Activated CD8-positive, alpha-beta memory T cell treated with anti-CD3 and anti-CD28 coated beads, Interleukin-2, amount 10 ng/mL, durations not matched to agents 7 days and 5 days (primary cell): ENCODE measurements at places on chromosomes 12 and 14. TPM values are rescaled to one million over a fixed set of nuclear protein-coding genes. Genes with fewer than 3 reads are reported as not detected.

DNA sequence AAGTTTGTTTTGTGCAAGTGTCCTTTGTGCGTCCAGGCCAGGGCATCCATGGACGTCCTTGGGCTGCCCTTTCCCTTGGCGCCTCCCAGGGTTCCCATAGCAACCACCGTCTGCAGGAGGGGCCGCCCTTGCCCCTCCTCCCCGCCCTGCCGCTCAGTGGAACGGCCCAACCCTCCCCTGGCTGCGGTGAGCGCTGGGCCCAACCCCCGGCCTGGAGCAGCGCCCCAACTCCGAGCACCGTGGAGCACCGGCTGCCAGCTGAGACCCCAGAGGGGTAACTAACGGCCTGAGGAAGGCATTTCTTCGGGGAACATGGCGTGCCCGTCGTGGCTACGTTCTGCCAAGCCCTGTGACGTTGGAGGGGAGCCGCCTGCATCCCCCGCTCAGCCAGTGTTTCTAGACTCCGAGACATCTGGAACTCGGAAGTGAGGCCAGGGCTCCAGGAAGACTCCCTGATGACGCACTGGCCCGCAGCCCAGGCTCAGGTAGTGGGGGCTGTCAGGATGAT is 5.3 kb upstream of the ACACB start:
- peak; percentile 69 for DNase-seq

DNA sequence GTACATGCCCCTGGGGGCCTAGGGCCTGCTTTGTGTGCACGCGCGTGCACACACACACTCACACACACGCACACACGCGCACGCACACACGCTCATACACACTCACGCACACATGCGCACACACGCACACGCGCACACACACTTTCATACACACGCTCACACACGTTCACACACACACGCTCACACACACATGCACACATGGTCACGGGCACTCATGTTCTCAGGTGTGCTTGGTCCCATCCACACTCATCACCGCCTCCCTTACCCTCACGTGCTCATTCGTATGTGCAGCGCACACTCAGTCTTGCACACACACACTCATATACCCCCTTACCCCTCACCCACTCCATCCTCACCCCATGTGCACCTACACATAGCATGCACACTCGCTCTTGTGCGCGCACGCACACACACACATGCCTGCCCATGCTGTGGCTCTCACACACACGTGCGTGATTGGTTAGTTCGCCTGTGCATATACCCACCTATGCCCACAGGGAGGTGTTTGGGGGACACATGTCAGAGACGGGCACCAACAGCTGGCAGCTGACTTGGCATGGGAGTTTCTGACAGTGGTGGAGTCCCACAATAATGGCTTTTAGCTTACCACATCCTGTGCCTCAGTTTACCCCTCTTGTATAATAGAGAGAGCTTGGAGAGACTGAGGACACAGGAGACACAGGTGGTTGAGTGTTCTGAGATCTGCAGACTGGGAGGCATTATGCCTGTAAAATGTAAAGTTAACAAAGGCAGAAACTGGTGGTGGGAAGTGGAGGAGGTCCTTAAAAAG is 28.7 kb downstream of the TSPAN9 start:
- no peak for DNase-seq

DNA sequence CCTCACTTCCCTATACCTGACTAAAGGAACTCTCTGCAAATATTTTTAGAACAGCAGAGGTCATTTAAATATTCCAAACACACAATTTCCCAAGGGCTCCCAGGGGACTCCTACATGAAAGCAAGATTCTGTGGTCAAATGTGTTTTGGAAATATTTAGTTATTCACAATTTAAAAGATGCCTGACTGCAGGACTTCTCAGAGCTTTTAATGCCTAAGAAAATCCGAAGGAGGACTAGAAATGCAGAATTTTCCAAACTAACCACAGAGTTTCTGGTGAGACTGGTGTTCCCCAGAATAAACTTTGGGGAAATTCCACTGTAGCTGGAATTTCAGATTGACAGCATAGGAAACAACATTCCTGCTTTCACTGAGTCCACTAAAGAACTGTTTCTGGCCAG is 84.8 kb upstream of the MAP1LC3B2 start:
- no peak for DNase-seq

- no peak for DNase-seq
Observed at GRCh38 chr12:55934773-55935172, 3.8 kb downstream of the DGKA start.

DNA sequence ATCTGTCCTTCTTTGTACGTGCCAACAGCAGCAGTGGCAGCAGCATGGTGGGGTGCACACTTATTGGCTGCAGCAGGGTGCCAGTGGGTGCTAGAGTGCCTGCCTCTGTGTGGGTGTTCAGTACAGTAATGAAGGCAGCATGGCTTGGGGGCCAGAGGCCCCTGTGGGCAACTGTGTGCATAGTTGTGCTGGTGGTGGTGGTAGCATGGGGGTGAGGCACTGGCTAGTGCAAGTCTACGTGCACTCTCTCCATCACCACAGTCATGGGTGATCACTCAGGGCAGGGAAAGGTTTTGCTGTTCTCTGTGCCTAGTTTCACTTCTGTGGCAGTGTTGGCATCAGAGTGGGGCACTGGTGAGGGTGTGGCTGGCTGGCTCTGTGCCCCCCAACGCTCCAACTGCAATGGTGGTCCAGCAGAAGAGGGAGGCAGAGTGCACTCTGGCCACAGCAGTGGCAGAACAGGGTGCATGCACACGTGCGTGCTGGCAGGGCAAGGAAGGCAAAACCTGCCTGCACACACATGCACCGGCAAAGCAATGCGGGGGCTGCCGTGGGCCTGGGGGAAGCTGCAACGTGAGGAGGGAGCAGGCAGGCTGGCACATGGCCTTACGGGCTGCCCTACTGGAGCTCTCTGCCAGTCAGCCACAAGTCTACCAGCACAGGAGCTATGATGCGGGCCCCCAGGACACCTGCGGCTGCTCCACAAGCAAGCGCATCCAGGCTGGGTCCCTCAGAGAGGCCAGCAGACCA is 60.1 kb downstream of the CRACR2A start:
- DNase-seq, result no peak

DNA sequence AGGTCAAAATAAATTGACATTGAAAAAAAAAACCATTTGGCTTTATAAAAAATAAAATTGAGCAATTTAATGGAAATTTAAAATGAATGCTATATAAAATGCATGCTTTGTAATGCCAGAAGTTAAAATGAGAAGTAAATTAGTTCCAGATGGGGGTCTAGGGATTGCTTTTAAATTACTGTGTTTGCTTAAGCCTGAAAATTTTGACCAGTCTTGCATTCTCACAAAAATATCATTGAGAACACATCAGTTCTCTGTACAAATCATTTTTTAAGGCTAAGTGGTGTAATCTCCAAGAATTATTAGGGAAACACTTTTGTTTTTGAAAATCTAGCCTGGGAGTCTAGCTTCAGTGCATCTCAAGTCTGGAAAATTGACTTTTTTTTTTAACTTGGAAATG is 90.7 kb downstream of the RERG start:
- no peak for DNase-seq

- DNase-seq, result no peak
Observed at GRCh38 chr12:92556637-92557421, 146.0 kb upstream of the PLEKHG7 start.

CCDC175 gene
- total RNA-seq, result not detected

SYCP3 gene
- total RNA-seq, result 0.93 TPM

KRT73 gene
- not detected for total RNA-seq
